Activated T-cell treated with anti-CD3 and anti-CD28 coated beads, Interleukin-2, amount 50 U/mL, for 48 hours (primary cell): ENCODE measurements at places on chromosomes 1 and 21.
A peak's percentile ranks its signal among the peaks of the same experiment; 100 is the strongest.

DNA sequence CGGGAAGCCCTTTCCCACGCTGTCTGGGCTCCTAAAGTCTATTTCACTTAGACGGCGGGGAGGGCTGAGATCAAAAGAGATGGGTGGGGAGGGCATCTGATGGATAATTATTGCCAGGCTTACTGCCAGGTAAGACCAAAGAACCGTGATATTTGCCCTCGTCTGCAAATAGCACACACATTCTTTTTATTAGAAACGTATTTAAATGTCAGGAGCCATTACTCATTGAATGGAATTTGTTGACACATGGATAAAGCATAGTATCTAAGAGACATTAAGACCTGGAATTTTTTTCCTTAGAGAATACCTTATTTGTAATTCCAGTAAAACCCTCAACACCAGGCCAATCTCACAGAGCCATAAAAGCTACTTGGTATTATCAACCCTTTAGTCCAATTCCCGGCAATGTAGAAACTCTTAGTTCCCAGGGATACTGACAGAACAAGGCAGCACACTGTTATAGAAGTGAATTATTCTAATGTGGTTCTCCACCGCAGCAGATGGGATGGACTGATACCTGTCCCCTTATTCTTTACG, 10.6 kb downstream of the URB1 start:
- no peak for DNase-seq

GRCh38 chr1:226654046-226654667, 84.9 kb downstream of the ITPKB start:
- DNase-seq, result no peak

- no peak for DNase-seq
Observed at GRCh38 chr1:17531682-17532487, 7.6 kb upstream of the ARHGEF10L start.

DNA sequence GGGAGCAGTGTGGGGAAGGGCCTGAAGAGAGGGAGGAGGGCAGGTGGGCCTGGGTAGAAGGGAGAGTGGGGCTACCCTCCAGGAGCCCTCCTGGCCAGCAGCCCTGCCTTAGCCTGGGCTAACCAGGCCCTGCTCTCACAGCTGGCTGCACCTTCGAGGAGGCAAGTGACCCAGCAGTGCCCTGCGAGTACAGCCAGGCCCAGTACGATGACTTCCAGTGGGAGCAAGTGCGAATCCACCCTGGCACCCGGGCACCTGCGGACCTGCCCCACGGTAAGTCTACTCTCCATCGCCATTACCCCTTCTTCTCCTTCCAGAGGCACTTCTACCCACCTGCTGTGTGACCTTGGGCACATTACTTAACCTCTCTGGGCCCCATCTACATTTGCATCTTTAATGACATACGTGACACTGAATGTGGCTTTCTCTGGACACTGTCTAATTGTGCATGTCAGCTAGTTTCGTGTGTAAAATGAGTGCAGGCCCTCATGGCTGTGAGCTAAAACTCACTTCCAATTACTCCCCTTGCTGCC, 18.9 kb downstream of the PTPRU start:
- DNase-seq, result no peak

GRCh38 chr1:196594700-196595099, 13.5 kb downstream of the KCNT2 start:
- DNase-seq, result no peak

DNA sequence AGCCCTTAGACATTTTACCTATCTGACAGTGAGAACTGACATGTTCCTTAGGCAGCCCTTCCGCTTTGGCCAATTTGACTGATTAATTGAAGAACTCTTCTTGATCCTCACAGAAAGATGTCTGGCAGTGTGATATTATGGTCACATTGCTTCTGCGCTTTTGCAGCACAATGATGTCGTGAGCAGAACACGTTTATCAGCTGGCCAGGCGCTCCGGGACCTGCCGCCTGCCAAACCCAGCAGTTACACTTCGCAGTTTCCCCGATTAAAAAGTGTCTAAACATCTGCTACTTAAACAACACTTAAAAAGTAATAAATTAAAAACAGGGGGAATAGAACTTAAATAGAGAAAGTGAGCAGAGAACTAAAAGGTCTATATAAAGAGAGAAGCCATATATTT, 103.5 kb upstream of the ETS2 start:
- no peak for DNase-seq

GRCh38 chr1:160620942-160621632, 25.8 kb downstream of the SLAMF1 start:
- DNase-seq, result no peak

GRCh38 chr1:119815361-119815760, 4.1 kb upstream of the REG4 start:
- no peak for DNase-seq

GRCh38 chr21:29613021-29613420, 314.3 kb downstream of the BACH1 start:
- DNase-seq, result no peak

DNA sequence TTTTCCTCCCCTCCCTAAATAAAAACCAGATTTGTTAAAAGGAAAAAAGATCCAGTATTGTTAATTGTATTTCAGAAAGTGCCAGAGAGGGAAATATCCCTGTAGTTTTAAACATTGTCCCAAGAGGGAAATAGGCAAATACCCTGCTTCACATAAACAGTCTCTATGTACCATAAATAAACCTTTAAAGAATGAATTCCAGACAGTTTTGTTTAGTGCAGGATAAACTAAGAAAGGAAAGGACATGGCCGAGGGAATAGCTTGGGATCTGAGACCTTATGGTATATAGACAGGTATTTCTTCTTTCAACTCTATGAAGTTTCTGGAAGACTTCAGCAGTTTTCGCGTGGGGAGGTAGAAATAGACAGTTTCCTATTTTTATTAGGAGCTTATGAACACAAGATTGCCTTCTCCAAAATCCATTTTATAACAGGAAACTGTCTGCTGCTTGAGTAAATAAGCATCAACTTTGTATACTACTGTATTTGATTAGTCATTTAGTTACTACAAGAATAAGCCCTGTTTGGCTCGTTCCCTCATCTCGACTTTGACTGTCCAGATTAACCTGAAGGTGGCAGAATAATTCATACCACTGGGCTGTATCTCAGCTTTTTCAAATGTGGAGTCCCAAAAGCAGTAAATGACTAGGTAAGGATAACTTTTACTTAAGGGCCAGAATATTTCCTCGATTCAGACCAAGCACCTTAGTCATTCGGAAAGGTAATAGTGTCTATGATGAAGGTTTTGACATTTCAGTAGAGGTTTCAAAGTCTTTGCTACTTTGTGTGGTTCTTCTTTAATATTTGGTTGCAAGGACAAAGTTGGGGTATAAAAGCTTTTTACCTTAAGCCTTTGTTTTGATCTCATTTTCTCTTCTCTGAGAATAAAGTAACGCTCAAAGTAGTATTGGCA, 177.5 kb downstream of the VPS13D start:
- DNase-seq, result no peak

GRCh38 chr1:163381487-163382184, 59.9 kb downstream of the NUF2 start:
- DNase-seq, result no peak

- DNase-seq, result peak; percentile 57
Observed at GRCh38 chr1:9825093-9826074, 1.6 kb upstream of the CLSTN1 start.

DNA sequence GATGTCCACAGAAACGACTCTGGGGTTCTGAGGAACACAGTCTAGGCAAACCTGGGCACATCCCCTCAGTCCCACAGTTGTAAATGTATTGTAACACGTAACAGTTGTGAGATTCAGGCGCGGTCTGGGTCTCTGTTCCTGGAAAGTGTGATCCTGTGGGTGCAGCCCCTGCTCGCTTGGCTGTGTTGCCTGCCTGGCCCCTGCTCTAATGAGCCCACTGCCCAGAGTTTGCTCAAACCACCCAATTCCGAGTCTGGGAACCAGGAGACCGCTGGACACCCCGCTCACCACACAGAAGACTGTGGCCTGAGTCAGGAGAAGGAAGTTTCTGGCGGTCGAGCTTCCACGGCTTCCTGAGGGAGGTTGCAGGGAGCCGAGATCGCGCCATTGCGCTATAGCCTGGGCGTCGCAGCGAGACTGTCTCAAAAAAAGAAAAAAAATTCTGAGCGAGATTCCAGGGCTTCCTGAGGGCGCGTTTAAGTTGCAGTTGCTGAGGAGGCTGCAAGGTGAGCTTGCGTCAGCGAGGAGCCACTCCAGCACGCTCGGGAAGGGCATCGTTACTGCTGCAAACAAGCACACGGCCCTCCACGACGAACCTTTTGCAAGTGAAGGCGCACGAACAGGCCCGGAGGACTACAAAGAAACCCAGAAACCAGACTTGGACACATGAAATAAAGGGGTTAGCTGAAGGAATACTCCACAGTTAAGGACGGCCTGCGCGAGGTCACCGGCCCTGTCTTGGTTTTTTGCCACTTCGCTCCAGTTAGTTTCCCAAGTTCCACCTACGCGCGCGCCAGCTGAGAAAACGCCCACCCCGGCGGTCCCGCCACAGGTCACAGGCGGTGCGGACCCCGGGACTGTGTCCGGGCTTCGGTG, 1.1 kb downstream of the C21orf58 start:
- DNase-seq, result peak; percentile 41

- DNase-seq, result no peak
Observed at GRCh38 chr1:63119575-63120155, 202.7 kb upstream of the FOXD3 start.

DNA sequence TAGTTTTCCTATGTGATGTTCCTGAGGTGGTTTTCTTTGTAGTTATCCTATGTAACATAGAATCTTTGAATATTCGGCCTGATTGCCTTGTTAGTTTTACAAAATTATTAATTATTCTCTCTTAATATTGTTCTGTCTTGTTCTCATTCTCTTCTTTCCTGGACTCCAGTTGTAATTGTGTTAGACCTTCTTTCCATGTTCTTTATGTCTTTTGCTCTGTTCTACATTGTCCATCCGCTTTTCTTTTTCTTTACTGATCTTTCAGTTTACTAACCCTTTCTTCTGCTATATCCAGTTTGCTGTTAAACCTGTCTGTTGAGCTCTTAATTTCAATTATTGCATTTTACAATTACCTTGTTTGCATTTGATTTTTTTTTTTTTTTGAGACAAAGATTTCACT, 89.3 kb downstream of the PEX14 start:
- DNase-seq, result no peak

GRCh38 chr1:101128211-101128727, 102.7 kb upstream of the DPH5 start:
- DNase-seq, result no peak

DNA sequence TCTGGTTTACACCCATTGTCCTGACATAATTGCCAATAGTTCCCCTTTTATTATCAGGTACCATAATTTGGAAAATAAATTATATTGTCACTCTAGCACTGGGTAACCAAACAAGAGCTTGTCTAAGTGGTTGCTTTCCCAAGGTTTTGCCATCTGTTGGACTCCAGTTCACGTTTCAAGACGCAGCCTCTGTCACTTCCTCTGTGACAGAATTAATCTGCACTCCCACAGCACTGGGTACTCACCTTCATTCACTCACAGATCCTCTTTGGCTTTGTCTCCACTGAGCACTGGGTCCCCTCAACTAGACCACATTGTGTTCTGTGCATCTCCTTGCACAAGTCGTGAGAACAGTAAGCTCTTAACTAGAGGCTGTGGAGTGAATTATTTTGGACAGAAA, 123.6 kb upstream of the JUN start:
- DNase-seq, result no peak

DNA sequence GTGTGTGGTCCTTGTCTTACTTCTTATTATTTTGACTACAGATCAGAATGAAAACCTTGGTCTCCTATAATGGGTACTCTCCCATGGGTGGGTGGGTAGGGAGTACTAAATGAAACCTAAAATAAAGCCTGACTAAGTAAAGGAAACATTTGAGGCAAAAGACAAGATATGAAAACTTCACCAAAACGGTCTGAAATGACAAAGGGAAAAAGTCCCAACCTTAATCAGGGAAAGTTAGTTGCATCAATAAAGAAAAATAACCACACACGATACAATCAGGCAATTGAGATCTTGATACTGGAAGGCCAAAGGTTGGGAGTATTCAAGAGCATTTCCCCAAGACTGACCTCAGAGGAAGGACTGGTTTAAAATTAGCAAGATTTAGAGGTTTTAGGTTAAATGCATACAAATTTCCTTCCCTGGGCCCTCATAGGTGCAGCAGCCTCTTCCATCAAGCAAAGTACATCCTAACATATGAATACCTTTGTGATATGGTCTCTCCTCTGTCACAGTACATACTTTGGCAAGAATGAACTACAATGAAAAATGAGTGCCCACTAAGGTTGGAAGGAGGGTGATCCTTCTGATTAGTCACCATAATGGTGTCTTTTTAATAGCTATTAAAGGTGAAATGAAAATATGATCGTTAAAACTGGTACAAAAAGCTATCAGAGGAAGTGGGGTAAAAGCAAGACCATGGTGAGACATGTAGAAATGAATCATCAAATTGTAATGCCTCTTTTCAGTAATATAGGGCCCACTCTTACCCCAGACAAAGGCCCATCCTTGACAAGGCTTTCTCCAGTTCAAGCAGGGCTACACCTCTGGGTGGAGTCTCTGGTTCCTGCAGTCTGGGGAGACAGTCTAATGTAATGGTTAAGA, 15.3 kb upstream of the TNFSF4 start:
- no peak for DNase-seq

GRCh38 chr1:229452956-229453801, 19.3 kb upstream of the ACTA1 start:
- no peak for DNase-seq

GRCh38 chr1:45686015-45686287, 382 bp downstream of the GPBP1L1 start:
- no peak for DNase-seq

GRCh38 chr1:81437213-81437612, 363.5 kb upstream of the ADGRL2 start:
- no peak for DNase-seq

DNA sequence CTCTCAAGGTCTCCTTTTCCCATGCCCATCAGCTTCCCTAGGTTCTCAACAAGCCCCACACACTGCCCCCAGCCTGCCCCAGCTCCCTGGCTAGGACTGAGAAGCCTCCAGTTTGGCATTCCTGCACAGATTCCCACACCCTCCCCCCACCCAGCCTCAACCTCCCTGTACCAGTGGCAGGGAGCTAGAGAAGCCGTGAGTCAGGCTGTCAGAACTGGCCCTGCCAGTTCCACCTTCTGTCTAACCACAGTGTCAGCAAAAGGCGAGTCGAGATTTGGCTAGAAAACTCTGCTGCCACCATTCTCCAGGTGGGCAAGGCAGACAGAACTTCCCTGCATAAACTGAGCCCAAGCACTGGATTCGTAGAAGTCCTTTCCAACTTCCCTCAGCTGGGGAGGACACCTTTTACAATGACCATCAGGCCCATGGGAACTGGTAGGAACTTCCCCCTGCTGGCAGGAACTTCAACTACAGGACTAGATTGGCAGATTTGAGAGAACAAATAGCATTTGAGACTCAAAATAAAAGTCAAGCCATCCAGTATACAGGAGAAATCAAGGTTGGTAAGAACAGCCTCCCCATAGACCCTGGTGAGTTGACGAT, 31.0 kb downstream of the TNNT2 start:
- peak; percentile 22 for DNase-seq

GRCh38 chr1:205199090-205199930, 12.2 kb downstream of the DSTYK start:
- DNase-seq, result peak; percentile 72

DNA sequence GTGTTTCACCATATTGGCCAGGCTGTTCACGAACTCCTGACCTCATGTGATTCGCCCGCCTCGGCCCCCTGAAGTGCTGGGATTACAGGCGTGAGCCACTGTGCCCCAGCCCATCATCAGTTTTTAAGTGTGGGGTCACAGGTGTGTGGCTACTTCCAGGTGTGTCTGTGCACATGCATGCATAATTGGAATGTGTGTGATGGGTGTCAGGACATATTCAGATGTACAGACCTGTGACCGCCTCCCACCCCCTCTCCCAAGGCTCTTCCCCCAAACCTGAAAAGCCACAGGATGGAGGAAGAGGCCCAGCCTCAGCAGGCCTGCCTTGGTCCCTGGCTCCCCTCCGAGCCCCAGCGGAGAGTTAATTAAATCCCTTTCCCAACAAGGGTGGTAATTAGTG, 37.3 kb upstream of the CSF3R start:
- no peak for DNase-seq
